ENCODE measurements at places on chromosomes 6 and 20.

GRCh38 chr20:40196846-40197436, 492.1 kb downstream of the MAFB start:
- DNase-seq, result no peak

- no peak for DNase-seq
These were observed 4.6 kb upstream of the ENPP1 start for GRCh38 chr6:131803007-131803769.

- no peak for DNase-seq
These were observed 8.5 kb upstream of the PACSIN1 start for GRCh38 chr6:34457382-34457741.

DNA sequence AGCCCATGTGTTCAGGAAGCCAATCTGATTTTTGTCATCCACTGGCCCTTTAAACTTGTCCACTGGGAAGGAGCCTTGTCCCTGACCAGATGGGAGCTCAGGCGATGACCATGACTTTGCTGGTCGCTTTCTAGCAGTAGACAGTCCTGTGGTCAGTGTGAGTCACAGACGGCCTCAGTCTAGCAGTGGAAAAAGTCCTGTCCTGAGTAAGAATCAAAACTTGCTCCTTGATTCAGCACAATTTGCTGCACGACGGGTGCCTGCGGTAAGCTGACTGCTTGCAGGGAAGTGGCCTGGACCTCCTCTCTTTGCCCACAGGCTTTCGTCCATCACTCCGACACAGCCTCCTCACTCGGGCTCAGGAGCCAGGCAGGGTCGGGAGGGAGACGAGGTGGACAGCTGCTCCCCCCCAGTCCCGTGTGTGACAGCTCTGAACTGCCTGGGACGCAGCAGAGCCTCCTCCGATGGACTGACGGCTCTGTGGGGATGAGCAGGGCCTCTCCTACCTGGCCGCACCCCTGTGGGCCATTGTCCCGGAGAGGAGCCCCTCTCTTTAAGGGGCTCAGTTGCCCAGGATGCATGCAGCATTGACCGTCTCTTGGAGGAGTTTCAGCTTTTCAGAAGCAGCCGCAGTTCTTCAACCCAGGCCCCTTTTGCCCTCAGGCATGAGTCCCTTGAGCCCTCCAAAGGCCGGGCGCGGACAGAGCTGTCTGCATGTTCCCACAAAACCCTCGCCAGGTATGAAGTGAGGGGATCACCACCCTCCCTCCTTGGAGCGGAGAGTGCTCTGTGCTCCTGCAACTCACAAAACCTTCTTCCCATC, 209.2 kb downstream of the ANKRD60 start:
- DNase-seq, result no peak

DNA sequence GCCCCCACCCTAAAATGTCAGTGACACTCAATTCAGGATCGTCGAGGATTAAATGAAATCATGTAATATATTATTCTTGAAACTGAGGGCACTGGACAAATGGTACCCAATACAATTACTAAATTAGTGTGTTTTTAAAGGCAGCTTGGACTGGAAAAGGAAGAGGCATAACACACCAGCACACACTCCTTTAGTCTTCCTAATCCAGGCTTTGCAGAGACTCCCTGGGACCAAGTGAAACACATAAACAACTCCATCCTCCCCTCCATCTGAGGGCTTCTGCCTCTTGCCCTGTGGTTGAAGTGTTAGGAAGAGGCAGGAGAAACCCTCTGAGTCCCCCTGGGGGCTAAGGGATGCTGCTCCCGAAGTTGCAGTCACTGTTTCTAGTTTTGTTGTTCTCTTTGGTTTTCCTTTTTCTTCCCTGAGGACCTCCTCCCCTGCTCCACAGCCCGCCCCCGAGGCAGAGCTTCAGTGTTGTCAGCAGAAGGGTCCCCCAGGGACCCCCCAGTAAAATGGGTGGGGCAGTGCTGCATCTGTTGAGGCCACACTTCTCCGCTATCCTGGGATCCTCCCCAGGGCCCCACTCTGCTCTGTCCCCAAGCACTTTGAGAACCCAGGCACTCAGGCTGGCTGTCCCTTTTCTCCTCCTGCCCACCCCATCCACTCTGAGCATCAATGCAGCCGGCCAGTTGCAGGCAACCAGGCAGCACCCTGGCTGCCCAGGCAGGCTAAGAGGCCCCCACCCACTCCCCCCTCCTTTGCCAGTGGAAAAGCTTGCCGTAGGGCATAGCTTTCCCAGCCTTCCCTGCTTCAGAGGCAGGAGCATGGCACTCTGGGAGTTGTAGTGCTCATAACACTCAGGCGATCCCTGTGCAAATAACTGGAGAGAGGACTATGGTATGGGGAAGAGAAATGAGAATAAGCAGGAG, 5.9 kb downstream of the TMEM63B start:
- DNase-seq, result peak; percentile 45

DNA sequence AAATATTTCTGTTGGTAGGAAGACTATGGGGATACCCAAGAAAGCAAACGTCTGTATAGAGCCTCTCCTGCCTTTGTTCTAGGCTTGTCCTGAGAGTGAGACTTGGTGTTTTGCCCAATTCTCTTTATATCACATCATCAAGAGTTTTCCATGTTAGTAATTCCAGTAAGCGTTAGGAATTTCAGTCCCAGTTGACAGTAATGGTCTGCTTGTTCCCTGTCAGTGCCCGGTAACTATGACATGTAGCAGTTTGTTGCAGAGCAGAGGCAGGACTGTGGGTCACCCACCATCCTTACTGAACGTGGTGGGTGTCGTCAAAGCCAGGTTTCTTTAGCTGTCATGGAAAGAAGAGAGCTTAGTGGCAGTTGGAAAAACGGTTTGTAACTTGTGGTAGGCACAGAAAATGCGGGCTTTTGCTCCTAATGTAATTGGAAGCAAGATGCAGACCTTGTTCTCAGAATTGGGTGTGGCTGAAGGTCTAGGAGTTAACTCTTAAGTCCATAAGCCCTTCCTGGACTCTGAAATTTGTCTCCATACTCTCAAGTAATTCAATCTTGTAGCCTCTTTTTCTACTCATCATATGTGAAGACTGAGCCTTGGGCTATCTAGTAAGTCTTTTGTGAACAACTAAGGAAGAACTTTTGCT, 188.8 kb downstream of the TMEM242 start:
- DNase-seq, result no peak

GRCh38 chr20:10954908-10955580, 281.2 kb upstream of the JAG1 start:
- DNase-seq, result no peak

DNA sequence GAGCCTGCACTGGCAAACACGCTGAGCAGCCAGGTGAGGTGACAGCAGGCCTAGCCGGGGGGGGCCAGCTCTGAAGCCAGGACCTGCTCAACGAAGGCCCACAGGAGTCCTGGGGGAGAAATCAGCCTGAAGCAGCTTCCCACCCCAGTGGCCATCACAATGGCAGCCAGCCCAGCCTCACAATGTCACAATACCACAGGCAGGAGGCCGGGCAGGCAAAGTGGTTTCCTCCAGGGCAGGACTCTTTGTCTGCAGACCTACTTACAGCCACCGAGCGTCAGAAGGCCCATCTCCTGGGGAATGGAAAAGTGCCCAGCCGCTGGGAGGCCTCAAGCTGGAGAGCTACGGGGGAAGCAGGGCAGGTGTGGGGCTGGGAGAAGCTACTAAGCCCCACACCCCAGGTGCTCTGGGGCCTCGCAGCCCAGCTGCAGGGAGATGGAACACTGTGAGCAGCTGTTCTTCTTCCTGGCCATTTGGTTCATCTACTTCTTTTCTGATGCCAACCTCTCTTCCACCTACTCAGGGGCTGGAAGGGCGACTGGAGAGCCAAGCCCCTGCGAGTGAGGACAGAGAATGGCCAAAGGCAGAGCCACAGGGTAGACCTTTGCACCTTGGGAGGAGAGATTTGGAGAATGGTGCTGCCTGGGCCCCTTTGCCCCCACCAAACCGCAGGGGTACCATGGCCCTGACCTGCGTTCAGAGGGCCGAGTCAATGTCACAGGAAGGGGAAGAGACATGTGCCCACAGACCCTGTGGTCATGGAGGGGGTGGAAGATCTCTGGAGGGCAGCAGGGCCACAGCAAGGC, 22.3 kb upstream of the AVP start:
- no peak for DNase-seq

GRCh38 chr20:20551409-20551808, 161.0 kb downstream of the RALGAPA2 start:
- no peak for DNase-seq

- no peak for DNase-seq
These were observed 1.1 kb downstream of the CTSA start for GRCh38 chr20:45892049-45892825.

DNA sequence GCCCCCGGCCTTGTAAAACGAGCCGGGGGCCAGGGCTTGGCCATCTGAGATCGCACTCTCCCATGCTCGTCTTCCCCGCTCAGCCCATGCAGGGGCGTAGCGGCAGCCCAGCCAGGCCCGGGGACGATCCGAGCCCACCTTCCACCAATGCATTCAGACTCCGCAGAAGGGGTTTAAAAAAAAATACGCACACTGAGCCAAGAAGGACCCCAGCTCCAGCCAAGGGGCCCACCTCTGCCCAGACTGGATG, 320 bp downstream of the GSTA4 start:
- peak; percentile 59 for DNase-seq

GRCh38 chr20:14953736-14954135, 616.3 kb upstream of the FLRT3 start:
- no peak for DNase-seq

DNA sequence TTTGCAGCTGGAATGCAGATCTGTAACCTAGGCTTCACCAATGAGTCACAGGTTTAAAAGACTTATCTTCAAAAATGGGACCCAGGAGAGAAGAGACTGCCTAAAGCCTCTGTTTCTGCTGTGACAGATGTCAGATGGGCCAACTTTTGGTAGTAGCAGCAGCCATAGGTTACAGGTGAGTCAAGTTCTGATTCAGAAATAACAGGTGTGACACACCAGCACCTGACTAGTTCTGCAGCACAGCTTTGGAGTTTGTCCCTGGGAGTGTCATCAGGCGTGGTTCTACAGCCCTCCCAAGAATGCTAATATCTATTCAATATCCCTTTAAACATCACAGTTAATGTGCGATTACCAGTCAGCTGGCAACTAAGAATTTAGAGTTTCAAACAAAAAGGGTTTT, 121.9 kb upstream of the BTN3A2 start:
- DNase-seq, result no peak
